Endothelial cell (in vitro differentiated cells): ENCODE measurements at places on chromosomes 4 and X. TPM values are rescaled to one million over a fixed set of nuclear protein-coding genes. Genes with fewer than 3 reads are reported as not detected.

GRCh38 chr4:25795566-25796454, 67.0 kb downstream of the SEL1L3 start:
- no peak for DNase-seq

DNA sequence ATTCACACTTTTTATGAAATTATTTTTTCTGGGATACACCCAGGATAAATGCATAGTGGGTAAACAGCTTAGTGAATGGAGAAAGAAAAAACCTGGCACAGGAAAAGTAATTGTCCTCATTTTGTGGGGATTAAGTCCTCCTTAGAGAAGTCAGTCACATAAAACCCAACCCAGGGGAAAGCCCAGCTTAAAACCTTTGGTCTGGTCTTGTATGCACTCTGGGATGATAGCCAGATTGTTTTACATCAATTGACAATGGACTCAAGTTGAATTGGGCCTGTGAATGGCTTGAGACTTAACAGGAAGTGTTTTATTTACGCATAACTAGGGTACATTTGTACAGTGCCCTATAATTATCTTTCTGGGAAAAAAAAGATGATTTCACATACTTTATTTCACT, 561.3 kb upstream of the GRIA3 start:
- DNase-seq = no peak

DNA sequence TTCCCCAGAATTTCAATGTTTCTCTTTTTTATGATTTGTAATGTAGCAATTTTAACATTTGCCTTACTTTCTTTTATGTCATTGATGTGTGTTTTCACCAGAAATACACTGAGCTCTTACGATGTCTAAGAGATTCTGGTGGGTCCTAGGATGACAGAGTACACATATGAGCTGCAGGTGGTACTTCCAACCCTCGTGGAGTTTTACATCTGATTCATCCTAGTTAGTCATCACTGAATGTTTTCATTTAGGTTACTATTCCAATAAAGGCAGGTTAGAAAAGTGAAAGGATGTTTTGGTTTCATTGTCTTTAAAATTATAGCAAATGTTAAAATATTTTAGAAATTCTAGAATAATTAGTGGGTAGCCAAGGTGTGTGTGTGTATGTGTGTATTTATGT, 605.9 kb downstream of the ADGRL3 start:
- no peak for DNase-seq

- DNase-seq = peak; percentile 49
Measured at GRCh38 chr4:177555007-177555574, 112.9 kb upstream of the AGA start.

DNA sequence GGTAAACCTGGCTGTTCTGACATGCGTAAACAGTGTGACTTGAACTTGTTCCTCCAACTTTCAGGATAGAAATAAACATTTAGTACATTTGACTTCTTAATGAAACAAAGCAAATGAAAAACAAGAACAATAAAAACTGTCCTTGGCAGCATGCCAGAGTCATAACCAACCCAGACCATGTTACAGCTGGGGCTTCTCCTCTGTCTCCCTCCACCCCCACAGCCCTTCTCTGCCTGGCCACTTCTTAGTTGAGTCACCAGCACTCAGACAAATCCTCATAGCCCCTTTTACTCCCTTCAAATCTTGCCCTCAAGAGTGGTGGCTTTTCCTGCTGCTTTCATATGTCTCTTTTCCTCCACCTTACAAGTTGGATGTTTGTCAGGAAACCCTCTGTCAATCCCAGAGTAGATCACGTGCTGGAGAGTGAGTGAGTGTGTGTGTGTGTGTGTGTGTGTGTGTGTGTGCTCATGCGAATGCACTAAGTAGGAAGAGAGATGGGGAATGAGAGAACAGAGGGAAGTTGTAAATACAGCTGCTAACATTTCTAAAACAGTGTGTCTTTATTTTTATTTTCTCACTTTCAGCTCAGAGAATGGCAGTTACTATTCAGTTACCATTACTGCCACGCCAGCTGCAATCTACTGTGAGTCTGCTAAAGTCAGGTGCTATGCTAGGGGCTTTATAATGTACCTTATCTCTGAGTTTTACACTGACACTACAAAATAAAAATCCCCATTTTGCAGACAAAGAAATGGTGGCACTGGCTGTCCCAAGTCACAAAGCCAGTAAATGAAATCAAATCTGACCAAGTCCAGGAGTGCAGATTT, 15.0 kb downstream of the SCARB2 start:
- peak; percentile 59 for DNase-seq

DNA sequence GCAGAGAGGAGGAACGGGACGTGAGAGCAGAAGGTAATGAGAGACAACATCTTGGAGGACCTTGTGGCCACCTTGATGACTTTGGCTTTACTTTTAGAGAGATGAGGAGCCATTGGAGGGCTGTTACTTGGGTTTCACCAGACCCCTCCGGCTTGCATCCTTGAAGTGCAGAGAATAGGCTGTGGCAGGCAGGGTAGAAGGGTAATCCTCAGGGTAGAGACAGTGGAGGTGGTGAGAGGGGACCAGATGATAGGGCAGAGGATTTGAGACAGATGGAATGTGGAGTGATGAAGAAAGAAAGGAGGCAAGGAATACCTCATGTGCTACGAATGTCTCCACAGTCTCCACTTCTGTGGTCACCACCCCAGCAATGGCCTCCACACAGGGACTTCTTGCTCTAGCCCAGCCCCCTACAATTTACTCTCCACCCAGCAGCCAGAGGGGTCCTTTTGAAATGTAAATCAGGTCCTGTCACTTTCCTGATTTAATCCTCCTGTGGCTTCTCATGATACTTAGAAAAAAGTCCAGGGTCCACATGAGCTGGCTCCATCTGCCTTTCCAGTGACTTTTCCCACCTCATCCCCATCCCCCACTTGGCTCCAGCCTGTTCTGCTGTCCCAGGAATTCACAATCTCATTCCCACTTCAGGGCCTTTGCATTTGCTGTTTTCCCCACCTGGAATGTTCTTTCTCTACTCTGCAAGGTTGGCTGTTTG, 115.0 kb downstream of the PJA1 start:
- DNase-seq = no peak

DNA sequence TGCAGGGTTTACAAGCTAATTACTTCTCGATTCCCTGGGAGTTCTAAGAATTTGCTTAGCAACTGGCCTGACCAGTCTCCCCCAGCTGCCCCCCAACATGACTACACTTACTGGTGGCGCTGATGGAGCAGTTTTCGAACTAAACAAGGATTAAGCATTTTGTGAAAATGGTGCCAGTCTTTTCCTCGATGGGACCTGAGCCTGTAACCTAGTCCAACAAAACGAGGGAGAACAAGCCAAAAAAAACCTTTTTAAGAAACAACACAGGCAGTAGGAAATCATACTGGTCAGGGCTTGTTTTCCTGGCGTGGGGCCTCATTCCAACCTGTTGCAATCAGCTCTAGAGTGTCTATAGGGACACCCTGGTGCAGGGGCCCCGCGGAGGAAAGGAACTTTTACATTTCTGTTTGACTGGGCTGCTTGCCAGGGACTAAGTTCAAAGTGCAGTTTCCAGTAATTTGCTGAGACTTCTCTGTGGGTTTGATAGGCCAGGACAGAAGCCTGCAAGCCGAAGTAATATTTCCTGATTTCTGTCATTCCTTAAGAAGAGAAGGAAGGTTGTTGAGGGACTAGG, 158.7 kb downstream of the SPRY1 start:
- DNase-seq = no peak

DNA sequence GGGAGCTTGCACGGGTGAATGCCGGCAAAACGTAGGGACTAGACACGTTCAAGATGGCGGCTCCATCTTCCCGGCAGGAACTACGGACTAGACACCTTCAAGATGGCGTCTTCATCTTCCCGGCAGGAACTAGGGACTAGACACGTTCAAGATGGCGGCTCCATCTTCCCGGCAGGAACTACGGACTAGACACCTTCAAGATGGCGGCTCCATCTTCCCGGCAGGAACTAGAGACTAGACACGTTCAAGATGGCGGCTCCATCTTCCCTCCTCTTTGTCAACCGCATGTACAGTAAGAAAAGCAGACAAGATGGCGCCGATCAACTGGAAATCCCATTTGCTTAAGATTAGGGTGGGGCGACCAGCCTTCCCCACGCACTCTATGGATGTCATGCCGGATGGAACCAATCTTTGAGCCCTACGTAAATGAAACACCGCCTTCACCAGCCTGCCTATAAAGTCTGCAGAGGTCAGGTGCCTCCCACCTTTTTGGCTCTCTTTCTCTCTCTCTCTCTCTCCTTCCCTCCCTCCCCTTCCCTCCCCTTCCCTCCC, 222.4 kb downstream of the CRLF2 start:
- no peak for DNase-seq

DNA sequence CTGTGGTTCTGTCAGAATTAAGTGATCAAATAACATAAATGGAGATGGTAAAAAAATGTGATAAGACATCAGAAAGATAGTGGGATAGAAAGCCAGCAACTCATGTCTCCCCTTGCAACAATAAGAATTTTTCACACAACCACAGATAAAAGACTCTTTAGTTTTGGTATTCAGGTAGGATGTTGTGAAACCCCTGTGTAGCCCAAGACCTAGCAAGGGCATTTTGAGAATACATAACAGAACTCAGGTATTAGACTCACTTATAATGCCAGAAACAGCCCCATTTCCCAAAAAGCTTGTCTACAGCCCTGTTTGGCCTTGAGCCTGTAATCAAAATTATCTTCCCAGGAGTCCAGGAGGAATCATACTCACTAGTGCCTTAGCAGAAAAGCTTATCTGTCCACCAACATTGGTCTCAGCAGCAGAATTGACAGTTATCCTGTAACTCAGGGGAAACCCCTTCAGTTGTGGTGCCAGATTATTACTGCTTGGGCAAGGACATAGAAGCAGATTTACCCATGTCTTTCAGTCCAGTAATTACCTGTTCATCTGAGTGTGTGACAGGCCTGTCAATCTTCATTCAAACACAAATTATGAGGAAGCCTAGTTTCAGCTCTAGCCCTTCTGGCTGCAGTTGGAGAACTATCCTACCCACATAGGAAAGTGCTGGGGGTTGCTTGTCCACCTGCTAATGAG, 41.0 kb upstream of the UGT2B17 start:
- no peak for DNase-seq

- DNase-seq = no peak
Measured at GRCh38 chr4:120293341-120293740, 226.7 kb upstream of the MAD2L1 start.

- DNase-seq = no peak
Measured at GRCh38 chrX:134551376-134552048, 91.5 kb downstream of the HPRT1 start.

DNA sequence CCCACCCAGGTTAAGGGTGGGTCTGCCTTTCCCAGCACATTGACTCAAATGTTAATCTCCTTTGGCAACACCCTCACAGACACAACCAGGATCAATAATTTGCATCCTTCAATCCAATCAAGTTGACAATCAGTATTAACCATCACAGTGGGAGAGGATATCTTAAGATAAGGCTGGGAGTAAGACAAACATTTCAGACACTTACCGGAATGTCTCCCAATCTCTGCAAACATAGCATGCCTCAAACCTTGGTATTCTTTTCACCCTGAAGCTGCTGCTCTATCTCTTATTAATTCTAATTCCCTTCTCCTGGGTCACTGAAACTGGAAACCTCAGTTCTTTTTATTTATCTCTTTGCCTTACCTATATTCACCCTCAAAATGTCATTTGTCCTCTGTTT, 19.0 kb upstream of the TAPT1 start:
- no peak for DNase-seq

GRCh38 chr4:17511509-17511949, 361 bp downstream of the QDPR start:
- peak; percentile 46 for DNase-seq

- no peak for DNase-seq
Measured at GRCh38 chr4:185713731-185714130, 98.3 kb downstream of the SORBS2 start.

GRCh38 chr4:36665985-36666527, 384.6 kb downstream of the DTHD1 start:
- DNase-seq = no peak

Gene AMTN
- not detected for total RNA-seq

Gene AVPR2
- 0.77 TPM for total RNA-seq

Gene EGFL6
- total RNA-seq = not detected

Gene MTMR1
- 13.3 TPM for total RNA-seq

Gene ARL9
- total RNA-seq = not detected

Gene RNF128
- total RNA-seq = 2.5 TPM

Gene N4BP2
- total RNA-seq = 24.9 TPM

Gene FMR1NB
- not detected for total RNA-seq

Gene ADAMTS3
- 7.4 TPM for total RNA-seq

Gene USP27X
- total RNA-seq = 6.6 TPM

Gene CPZ
- 0.90 TPM for total RNA-seq

Gene ADH1A
- not detected for total RNA-seq
